ENCODE measurements at places on chromosomes 1 and 21.
A peak's percentile ranks its signal among the peaks of the same experiment; 100 is the strongest.

DNA sequence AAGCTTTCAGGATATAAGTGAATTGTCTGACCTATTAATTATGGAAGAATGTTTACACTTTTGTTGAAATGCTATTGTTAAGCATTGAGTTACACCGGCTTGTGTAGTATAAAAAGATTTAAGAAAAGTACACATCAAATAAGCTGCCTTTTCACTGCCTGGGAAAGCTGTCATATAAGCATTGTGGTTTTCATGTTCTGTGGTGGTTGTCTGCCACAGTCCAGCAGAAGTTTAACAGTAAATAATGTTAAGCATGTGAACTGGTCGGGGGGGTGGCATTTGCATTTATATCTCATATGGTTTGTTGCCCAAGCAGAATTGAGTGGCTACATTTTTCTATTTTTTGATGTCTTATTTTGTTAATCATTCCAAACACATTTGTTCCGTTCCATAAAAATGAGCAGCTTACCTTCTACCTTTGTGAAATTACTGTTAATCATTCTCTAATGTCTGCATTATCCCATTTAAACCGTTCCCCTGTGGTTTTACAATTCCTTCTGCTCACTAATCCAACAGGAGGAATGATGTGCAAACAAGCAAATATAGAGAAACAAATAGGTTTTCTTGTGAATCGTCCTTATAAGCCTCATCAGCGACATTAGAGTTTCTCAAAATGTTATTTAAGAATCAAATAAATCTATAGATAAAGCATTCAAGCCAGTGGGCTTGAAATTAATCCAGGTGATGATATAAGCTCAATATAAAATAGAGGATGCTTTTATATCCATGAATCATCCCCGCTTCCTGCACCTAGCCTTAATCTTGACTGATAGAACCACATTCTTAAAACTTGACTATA, 160.8 kb upstream of the SAMSN1 start:
- DNase-seq, result no peak

DNA sequence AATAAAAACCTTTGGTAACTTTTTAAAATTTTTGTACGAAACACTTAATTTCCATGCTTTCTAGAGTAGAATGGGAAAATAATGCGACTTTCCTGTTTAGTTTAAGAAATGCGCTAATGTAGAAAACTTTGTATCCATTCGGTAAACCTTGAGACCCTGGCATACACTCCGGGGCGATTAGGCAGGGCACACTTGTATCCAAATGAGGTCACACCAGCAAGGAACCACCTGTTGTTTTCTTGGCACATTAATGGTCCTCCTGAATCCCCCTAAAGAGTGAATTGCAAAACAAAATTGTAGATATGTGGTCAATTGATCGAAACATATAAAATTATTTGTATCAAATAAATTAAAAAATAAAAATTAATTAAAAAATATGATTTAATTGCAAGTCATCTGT, 25.2 kb downstream of the CHODL start:
- DNase-seq, result no peak

DNA sequence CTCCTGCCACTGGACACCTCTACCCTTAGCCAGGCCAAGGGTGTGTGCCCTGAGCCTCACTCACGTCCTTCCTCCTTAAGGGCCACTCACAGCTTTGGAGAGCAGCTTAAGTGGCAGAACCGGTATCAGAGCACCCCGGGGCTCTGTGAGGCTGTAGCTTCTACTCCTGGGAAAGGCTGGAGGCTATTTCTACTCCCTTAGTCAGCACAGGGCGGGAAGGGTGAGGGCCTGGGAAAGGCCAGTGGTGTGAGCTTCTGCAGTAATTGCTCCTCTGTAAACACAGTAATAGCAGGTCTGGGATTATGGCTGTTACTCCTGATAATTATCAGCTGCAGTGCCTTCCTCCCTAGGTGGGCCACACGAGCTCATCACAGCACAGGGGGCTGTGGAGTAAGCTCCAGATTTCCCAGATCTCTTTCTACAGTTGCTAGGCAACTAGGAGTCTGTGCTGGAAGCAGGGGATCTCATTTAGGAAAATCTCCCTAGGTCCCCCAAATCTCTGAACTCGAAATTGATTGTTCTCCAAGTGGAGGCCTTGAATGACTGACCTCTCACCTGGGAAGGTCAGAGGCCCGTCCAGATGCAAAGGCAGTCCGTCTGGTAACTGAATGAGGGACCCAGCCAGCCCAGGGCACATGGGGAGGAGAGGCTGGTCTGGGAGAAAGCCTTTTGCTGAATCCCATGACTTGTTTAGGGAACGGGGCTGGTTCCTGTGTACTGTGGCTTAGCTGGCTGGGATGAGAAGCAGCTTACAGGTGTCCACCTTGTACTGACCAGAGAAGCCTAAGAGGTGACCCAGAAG, 29.3 kb downstream of the IER5 start:
- DNase-seq, result no peak

DNA sequence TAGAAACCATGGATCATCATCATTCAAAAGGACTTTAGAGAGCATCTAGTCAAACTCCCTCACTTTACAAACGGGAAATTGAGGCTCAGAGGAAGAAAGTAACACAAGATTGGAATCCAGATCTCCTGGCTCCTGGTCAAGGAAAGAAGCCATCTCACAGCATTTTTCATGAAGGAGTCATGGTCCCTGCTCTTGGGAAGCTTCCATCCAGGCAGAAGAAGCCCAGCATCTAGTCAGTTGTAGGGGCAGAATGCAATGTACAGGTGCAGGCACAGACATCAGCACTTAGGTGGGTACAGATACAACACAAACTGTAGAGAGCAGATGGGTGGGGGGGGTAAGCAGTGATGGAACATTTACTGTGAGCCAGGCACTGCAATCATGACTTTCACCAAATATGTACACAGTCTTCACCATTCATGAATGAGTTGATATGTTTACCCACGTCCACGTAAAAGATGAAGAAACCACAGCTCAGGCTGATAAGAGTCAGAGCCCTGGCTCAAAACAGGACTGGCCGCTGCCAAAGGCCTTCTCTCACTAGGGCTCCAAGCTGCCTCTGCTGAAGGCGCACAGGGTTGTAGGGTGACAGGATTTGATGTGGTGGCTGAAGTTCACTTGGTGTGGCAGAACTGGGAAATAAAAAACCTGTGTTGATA, 44.0 kb downstream of the OPTC start:
- DNase-seq, result no peak

- DNase-seq, result no peak
Measured at GRCh38 chr1:218872026-218872425, 301.7 kb upstream of the LYPLAL1 start.

DNA sequence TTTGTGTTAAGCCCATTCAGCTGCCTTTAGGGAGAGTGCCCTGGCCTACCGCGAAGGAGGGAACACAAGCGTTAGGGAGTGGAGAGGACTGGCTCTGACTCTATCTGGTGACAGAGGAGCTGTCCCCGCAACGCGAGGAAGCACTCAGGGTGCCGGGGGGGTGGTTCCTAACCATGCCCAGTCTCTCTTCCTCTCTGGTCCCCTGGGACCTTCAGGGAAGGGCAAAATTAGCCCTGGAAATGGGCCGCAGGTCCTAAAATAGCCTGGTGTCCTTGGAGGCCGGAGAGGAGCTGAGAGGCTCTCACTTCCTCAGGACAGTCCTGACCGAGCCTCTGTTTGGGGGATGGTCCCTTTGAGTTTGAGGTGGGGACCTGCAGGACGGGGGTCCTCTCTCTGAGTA, 5.8 kb downstream of the SLC45A1 start:
- no peak for DNase-seq

GRCh38 chr1:24540906-24541710, 14.8 kb upstream of the NCMAP start:
- no peak for DNase-seq

GRCh38 chr1:172118618-172119017, 277.3 kb downstream of the DNM3 start:
- DNase-seq, result no peak

GRCh38 chr1:184399192-184399847, 12.5 kb downstream of the C1orf21 start:
- DNase-seq, result peak; percentile 13

- DNase-seq, result peak; percentile 45
Measured at GRCh38 chr1:234851450-234852438, 241.8 kb upstream of the IRF2BP2 start.
